Right renal cortex interstitium (tissue), 3 donors: ENCODE measurements at places on chromosomes 12 and 14. TPM values are rescaled to one million over a fixed set of nuclear protein-coding genes. Genes with fewer than 3 reads are reported as not detected.

CERS5 gene
- 84.5 TPM for polyA plus RNA-seq

SLC6A12 gene
- polyA plus RNA-seq = 14.5 TPM

SLC6A15 gene
- 0.68 TPM for polyA plus RNA-seq

DDX51 gene
- polyA plus RNA-seq = 12.8 TPM

SCNN1A gene
- polyA plus RNA-seq = 74.0 TPM

EXOC3L4 gene
- polyA plus RNA-seq = 1.4 TPM

KERA gene
- not detected for polyA plus RNA-seq

LRRC43 gene
- 3.7 TPM for polyA plus RNA-seq

CACNA2D4 gene
- polyA plus RNA-seq = 2.4 TPM

GRCh38 chr14:51648296-51648695 is 3.4 kb upstream of the FRMD6 start:
- no peak for DNase-seq

- DNase-seq = no peak
Measured at GRCh38 chr12:13530966-13531365, 334.4 kb downstream of the EMP1 start.

GRCh38 chr12:126201981-126202537 is 1136.8 kb downstream of the AACS start:
- DNase-seq = no peak

DNA sequence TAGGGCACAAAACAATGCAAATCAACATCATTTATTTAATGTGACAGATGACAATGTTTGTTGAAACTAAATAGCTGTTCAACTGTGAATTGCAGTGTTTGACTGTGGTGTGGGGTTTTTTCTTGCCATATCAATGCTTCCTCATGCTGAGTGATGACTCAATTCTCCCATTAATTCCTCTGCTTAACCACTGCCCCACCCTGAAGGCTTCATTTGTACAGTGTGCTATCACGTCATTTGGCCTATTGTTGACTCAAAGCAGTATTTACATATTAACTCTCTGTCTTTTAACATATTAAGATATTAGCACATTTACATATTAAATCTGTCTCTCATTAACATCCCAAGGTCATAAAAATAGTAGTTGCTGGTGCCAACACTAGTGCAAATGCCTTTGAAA is 164.8 kb upstream of the NRXN3 start:
- no peak for DNase-seq

DNA sequence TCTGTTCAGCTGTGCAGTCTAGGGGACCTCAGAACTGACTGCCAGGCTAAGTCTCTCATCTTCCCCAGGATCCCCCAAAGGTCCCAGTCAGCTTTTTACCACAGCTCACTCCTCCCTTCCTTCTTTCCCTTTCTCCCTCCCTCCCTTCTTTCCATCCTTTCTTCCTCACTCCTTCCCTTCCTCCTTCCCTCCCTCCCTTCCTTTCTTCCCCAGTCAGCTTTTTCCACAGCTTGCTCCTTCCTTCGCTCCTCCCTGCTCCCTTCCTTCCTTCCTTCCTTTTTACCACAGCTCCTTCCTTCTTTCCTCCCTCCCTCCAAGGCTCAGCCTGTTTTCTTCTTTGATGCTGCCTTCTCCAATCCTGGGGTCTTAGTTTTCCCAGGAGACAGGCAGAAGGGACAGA is 39.2 kb downstream of the ATG14 start:
- DNase-seq = no peak

DNA sequence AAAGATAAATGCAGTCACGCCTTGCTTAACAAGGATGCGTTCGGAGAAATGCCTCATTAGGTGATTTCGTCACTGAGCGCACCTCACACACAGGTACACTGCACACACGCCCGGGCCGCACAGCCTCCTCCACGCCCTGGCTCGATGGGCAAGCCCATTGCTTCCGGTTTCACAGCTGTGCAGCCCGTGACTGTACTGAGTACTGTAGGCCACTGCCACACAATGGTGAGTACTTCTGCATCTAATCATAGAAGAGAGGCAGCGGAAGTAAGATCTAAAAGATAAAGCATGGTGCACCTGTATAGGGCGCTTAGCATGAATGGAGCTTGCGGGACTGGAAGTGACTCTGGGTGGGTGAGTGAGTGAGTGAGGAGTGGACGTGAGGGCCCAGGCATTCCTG is 4.3 kb downstream of the RIMBP2 start:
- DNase-seq = no peak

- DNase-seq = no peak
Measured at GRCh38 chr12:39393890-39394289, 49.0 kb downstream of the KIF21A start.

DNA sequence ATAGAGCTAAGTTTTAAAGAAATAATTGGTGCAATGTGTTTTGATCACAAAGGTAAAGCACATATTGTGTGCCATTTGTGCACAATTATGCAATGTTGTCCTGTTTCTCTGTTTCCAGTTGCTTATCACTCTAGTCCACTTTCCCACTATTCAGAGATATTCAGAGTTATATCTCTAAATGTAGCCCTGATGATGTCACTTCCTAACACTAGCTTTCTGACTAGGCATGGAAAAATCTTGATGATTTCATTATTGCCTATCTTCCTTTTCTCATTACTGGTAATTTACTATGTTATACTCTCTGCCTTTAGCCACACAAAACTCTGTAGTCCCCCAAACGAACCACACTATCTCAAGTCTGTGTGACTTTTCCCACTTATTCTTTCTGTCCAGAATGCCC is 221.2 kb downstream of the TRHDE start:
- DNase-seq = no peak

DNA sequence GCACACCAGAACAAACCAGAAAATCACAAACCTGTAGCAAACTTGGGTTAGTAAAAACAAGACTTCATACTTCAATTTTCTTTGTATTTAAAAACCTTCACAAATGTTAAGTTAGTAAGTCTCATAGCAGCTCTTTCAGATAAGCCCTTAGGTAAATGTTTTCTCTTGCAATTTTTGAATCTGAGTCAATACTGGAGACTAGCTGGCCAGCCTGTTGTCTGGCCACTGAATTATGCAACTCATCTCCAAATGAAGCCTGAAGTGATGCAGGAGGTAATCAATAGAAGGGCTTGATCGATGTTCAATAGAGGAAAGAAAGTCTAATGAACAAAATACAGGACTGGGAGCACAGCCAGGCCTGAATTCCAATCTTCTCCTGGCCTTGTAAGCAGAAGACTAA is 465.2 kb downstream of the LRIG3 start:
- no peak for DNase-seq

DNA sequence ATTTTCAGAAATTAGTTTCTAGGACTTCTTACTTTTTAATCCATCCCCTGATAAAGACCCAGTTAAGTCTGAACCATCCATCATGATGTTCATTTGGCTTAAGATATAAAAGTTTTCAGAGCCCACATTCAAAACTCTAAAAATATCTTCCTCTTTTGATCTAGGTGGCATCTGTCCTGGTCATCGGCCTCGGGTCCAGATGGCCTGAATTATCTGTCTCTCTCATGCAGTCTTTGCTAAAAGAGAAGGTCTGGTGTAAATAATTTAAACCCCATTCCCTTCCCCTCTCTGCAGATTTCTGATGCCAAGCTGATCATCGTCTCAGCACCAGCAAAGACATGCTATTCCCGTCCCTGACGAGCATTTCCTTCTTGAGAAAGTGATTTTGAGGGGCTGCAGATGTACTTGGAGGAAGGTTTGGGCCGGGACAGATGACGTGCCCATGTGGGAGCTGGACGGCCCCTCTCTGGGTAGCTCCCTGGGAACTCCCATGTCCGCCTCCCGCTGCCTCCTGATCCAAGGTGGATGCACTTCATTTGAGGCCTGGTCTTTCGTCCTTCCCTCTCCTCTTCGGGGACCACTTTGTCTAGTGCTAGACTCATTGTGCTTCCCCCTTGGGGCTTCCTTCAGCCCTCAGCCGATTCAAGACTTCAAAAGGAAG is 173.0 kb upstream of the PRMT8 start:
- DNase-seq = no peak
